OCI-LY7 (cell line): ENCODE measurements at places on chromosomes 3 and 15. TPM values are rescaled to one million over a fixed set of nuclear protein-coding genes. Genes with fewer than 3 reads are reported as not detected.

Gene TUSC2
- total RNA-seq: 20.2 and 20.4 TPM in 2 replicates

Gene TMC3
- total RNA-seq: not detected in 2 replicates

- no peak for DNase-seq
Measured at GRCh38 chr15:35141743-35142471, 56.8 kb upstream of the NANOGP8 start.

- peak; percentile 73 for DNase-seq
Measured at GRCh38 chr15:90915216-90915807, 12.2 kb downstream of the MAN2A2 start.

- DNase-seq: no peak
Measured at GRCh38 chr3:49721896-49722781, 1.6 kb downstream of the GMPPB start.

DNA sequence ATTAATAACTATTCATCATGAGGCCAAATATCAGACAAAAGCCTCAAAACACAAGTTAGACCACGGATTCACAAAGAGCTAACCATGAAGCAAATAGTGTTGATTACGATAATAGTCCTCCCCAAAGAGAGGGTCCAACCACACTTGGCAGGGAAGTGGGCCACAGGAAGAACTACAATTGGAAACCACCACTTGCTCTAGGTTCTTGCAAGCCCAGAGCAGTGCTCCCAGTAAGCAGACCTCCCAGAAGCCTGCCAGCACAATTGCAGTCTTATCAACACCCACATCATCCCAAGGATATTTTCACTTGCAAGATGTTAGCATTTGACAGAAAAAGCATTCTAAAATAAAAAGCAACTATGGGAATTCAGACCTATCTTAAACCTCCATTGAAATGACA lies 11.3 kb downstream of the SETD2 start:
- no peak for DNase-seq

DNA sequence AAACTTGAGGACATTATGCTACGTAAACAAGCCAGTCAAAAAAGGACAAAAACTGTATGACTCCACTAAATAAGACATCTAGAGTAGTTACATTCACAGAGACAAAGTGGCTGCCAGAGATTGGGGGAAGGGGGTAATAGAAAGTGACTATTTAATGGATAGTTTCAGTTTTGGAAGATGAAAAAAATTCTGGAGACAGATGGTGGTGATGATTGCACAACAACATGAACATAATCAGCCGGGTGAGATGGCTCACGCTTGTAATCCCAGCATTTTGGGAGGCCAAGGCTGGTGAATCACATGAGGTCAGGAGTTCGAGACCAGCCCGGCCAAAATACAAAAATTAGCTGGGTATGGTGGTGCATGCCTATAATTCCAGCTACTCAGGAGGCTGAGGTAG lies 40.6 kb downstream of the DPP8 start:
- no peak for DNase-seq

DNA sequence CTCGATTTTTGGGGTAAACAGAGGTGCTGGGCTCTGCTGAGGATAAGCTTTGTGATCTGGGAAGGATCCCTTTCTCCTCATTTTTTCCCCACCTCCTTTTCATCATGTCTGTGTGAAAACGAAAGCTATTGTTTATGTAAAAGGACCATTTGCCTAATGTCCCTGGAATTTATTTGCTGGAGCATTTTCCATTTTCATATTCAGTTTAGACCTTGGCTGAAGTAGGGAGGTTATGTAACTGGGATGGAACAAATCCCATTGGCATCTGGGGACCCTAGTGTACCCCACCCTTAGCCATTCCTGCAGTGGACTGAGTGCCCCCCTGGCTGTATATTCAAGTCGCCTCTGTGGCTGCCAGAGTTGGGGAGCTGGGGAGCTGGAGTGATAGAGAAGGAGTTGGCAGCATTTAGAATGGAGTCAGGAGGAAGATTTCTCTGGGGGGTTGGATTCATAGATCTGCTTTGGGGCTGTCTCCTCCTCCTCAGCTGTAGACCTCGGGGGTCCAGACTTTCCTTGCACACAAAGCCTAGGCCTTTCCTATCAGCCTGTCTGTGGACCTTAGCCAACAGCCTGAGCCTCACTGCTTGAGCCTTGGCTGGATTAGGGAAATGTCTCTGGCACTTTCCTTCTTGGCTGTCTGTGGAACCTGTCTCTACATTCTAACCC lies 270.4 kb upstream of the CTDSPL start:
- no peak for DNase-seq
